GM04503 (cell line): ENCODE measurements at places on chromosomes 3 and 15.
A peak's percentile ranks its signal among the peaks of the same experiment; 100 is the strongest.

- no peak for DNase-seq
Observed at GRCh38 chr3:15289661-15290060, 42.7 kb downstream of the SH3BP5 start.

DNA sequence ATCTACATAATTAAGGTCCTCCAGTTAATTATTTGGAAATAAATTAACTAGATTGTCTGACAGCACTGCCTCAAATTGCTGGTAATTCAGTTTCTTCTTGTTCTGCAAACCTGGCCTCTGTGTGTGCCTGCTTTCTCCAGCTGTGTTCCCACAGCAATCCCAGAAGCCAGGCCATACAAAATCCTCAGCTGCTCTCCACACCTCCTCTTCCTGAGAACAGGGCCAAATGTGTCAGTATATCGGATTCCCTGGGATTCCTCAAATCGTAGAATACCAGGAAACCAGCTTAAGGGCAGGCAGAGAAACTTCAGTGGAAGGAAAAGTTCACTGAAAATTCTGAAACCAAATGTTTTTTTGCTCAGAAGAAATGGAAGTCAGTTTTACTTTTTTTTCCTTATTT is 261.4 kb downstream of the ZMAT3 start:
- DNase-seq = no peak

- peak; percentile 99 for DNase-seq
Observed at GRCh38 chr15:48592221-48592731, 53.2 kb downstream of the FBN1 start.

DNA sequence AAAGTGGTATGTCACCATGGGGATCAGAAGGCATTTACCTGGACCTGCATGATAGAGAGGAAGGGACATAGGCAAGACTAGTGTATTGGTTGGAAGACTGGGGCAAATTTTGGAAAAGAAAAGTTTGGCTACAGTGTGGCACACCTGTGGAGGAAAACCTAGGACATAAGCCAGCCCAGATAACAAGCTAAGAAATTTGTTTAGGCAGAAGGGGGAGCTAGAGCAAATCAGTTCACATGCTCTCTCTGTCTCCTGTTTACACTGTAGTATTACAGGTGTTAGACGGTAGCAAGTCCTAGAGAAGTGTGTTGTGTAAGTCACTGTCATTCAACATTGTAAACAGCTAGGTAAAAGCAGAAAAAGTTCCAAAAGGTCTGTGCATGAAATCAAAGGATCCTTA is 11.9 kb upstream of the ALDH1A2 start:
- no peak for DNase-seq

- no peak for DNase-seq
Observed at GRCh38 chr15:94066046-94066445, 165.3 kb upstream of the MCTP2 start.

DNA sequence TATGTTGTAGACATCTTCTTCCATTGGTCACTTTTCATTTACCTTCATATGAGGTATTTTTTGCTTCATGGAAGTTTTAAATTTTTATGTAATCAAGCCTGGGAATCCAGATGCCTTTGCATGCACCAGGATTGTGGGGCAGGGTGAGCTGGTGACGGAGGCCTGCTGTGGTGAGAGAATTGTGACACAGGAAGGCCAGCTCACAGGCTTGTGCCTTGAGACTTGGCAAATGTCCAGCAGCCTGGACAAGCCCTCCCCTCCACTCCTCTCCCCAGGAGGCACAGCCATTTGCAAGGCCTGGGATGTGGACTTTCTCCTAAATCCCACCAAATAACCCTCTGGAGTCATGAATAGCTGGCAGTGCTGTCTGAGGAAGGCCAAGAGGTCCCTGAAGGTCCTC is 67.4 kb downstream of the RHCG start:
- no peak for DNase-seq

DNA sequence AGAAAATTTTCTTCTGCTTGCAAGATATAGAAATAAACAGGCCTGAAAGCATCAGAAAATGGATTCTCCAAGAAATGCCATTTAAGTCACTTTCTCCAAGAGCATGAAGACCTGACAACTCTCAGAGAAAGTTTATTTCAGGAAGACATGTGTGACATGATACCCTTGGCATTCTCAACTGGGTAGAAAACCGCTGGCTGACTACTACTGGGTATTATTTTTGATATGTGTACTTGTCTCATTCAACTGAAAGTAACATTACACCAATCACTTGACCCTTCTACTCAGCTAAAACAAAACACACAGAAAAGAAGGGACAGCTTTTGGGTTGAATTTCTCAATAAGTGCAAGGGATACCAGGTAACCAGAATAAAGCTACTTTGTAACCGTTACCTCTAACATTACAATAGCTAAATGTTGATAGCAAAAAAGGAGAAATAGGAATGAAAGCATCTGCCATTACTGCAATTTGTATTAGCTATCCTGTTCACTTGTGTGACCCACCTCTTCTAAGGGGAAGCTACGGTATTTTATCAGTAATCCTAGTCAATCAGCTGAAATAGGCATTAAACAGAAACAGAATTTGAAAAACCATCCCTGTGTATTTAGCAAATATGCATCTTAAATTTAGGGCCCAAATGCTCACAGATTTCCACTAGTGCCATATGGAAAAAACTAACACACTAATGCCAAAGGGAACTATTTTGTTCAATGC is 7.3 kb downstream of the TRA2B start:
- DNase-seq = no peak

- no peak for DNase-seq
Observed at GRCh38 chr15:92079047-92079446, 225.5 kb downstream of the SLCO3A1 start.

DNA sequence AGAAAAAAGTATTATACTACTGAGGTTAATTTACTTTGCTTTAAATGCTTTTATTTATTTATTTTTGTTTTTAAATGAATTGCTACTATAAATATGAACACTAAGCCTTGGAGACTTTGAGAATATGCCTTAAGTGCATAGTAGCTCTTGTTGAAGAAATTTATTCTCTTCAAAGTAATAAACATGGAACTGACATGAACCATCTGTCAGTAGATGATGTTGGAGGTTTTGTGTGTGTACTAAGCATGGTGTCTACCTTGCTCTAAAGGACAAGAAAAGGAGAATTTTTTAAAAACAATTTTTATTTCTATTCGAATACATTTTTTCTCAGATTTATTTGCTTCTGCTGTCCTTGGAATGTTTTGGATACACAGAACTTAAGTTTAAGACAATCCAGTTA is 81.1 kb upstream of the PDZRN3 start:
- no peak for DNase-seq

DNA sequence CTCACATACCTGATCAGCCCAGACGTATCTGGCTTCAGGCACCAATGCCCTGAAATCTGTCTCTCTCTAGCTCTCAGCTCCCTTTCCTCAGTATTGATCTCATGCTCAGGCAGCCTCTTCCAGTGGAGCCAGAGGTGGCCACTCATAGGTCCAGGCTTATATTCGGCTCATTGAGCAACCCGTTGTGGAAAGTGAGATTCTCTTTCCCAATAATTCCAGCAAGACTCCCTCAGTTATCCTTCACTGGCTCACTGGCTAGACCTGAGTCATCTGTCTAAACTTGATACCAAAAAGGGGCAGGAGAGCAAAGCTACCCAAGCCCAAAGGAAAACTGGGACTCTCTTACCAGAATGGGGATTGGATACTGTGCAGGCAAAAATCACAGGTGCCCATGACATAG is 33.4 kb upstream of the FRMD4B start:
- DNase-seq = no peak

DNA sequence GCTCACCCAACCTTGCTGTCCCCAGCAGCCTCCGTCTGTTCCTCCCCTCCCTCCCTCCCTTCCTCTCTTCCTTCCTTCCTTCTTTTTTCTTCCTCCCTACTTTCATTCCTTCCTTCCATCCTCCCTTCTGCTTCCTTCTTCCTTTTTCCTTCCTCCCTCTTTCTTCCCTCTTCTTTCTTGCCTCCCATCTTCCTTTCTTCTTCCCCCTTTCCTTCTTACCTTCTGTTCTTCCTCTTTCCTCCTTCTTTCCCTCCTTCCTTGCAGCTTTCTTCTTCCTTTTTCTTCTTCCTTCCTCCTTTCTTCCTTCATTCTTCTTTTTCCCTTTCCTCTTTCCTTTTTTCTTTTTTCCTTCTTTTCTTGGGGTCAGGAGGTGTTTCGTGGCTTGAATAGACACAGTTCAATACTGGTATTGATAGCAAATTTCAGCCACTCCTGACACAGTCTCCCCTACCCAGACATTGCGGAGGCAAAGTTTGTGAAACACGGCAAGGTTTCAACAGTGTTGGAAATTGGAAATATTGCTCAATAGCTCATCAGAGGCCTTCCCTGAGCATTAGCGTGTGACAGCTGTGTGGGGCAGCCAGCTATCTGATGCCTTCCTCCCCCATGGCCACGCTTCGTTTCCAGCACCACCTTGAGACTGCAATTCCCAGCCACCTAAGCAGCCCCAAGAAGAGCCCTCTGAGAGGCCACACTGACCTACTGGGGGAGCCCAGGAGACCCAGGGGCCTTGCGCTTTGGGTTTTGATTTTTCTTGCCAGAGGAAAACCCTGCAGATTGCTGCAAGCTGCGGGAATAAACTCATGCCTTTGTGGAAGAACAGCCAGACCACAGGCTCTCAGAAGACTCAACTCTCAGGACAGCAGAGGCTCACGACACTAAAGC is 82.2 kb downstream of the KLF15 start:
- no peak for DNase-seq

GRCh38 chr3:193375614-193376013 is 2.9 kb downstream of the ATP13A5 start:
- no peak for DNase-seq

- DNase-seq = no peak
Observed at GRCh38 chr15:98953000-98953787, 54.4 kb downstream of the PGPEP1L start.

DNA sequence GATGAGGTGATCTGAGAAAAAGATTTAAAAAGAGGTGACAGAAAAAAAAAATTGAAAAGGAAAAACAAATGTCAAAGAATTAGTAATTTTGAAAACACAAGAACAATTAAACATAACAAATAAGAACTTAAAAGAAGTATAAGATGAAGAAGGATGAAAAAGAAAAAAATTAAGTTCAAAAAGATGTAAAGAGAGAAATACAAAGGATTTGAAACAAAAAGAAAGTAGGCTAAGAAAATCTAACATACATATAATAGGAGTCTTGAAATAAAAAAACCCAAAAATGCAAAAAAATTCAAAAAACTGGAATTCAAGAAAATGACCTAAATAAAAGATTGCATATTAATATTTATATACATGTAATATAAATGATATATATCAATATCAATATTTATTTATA is 949.2 kb downstream of the MCTP2 start:
- DNase-seq = no peak

GRCh38 chr15:73426323-73426994 is 16.5 kb upstream of the REC114 start:
- no peak for DNase-seq

DNA sequence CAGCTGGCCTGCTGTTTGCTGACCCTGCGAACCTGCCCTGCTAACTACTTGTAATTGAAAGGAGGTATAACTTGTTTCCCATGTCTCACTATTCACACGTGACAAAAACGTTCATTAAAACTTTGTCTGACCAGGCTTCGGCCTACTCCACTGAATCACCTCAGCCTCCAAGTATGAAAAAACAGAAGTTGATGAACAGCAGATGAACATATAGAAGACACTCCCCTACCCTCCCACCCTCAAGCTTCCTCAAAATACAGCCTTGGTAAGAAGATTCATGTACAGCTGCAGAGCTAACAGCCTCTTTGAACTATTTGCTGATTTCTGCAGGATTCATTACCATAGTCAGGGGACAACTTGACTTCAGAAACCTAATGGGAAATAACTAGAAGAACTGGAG is 10.7 kb downstream of the RBM15B start:
- DNase-seq = no peak

DNA sequence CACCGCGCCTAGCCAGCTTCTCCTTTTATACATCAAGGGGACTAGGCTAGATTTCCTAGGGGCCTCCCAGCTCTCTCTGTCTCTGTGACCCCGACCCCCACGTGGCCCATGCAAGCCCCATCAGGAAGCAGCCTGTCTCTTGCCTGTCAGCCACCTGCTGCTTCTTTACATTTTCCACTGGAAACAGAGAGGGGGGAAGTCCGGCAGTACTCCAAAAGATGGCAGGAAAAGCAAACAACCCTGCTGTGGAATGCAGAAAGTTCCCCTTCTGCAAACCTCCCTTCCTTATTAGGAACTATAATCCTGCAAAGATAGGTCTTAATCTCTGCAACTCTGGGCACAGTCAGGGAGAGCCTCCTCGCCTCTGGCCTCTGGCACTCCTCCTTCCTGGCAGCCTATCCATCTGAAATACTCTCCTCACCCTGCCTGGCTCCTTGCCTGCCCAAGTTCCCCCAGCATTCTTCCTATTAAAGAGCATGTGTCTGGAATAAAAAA is 47.4 kb upstream of the HACD2 start:
- no peak for DNase-seq

DNA sequence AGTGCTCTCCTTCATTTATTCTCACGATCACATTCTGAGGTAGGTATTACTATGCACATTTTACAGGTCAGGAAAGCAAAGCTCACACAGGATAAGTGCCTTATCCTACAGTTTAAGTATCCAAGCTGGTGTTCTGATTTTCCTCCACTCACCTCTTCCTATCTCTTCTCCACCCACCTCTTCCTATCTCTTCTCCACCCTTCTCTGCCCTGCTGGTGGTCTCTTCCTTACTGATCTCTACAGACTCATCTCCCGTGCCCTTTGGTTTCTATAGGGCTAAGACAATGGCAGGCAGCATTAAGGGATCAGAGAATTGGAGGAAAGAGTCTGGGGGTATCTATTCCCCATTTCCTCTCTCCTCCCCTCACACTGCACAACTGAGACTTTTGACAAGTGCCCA is 319.1 kb downstream of the FHIT start:
- DNase-seq = no peak

DNA sequence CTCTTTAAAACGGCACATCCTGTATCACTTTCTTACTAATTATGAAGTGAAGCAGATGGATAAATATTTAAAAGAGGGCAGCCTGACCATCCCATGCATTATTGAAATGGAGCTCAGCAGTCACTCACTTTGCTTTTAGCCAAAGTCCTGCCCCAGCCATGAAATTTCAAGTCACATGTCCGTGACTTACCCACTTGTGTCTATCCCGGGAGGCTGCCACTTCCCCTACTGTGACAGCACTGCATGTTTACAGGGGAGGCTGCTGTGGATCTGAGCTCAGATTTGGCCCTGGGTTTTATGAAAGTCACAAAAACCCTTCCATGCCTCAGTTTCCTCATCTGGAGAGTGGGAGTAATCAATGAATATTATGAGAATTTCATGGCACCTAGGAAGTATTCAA is 17.9 kb upstream of the LRRK1 start:
- DNase-seq = no peak
